ENCODE measurements at places on chromosomes 3 and 15. TPM values are rescaled to one million over a fixed set of nuclear protein-coding genes. Genes with fewer than 3 reads are reported as not detected.
A peak's percentile ranks its signal among the peaks of the same experiment; 100 is the strongest.

DNA sequence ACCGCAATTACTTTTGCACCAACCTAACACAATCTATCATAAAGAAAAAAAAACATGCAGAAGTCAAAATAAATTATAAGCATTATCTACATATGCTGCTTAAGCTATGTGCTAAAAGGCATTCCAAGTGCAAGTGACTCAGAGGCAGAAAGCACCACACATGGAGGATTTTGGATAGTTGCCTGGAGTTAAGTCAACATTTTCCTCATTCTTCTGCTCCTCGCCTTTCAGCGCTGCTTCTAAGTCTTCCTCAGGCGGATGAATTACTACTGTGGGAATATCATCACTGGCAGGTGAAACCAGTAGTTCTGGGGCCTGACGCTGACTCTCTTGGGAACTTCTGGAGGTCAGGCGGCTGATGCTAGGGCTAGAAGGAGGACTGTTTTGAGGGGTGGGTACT, 53.1 kb downstream of the SLC4A7 start:
- DNase-seq: peak; percentile 81

DNA sequence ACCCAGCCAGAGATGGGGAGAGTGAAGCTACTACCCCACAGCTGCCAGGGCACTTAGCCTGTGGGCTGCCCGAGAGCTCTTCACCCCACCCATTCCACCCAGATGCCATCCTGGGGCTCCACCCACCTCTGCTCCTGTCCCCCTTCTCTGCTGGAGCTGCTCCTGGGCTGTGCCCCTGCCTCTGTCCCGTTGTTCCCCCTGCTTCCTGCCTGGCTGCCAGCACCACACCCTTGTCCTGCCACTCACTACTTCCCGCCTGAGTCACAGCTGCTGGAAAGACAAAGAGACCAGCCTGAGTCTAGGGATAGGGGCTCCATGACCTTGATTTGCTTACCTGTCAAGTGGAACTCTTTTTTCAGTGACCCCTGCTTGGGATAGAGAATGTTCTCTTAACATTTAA, 12.4 kb downstream of the GNAI2 start:
- no peak for DNase-seq

GRCh38 chr3:32865383-32865782, 47.6 kb downstream of the TRIM71 start:
- peak; percentile 64 for DNase-seq

DNA sequence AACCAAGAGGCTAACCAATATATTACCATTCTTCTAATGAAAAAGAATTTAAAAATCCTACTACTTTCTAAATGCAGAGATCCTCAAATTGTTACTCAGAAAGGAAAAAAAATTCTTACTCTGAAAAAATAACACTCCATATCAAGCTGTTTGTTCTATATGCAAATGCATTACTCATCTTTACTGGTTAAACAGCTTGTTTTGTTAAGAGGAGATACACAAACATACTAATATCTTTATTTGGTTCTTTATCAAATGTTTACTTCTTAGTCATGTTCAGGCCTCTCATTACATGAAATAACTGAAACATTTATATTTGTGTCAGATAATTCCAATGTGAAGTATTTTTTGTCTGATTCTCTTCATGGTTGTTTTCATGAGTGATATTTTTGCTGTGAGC, 146.8 kb downstream of the PCCB start:
- no peak for DNase-seq

GRCh38 chr3:46675843-46676567, 17.5 kb downstream of the ALS2CL start:
- DNase-seq: no peak

DNA sequence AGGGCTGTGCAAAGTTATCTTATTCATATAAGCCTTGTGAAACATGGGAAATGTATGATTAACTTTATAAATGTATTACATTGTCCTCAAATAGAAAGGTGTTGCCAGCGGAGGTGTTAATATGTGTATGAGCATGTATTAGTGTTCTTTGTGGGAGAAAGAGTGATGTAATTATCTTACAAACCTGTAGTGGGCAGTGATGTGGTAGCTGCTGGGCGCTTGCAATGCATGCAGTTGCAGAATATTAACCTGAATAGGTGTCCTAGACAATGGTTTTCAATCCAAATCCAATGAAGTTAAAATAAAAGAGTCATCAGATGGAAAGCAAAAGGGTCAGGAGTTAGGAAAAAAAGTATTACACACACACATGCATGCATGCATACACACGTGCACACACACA, 881.3 kb upstream of the CADM2 start:
- DNase-seq: no peak

Gene LRRC31
- not detected for total RNA-seq

Gene FGF7
- 32.7 TPM for total RNA-seq

Measured in umbilical cord (tissue), 2 donors.